T-helper 1 cell (primary cell): ENCODE measurements at places on chromosomes 11 and 22.

DNA sequence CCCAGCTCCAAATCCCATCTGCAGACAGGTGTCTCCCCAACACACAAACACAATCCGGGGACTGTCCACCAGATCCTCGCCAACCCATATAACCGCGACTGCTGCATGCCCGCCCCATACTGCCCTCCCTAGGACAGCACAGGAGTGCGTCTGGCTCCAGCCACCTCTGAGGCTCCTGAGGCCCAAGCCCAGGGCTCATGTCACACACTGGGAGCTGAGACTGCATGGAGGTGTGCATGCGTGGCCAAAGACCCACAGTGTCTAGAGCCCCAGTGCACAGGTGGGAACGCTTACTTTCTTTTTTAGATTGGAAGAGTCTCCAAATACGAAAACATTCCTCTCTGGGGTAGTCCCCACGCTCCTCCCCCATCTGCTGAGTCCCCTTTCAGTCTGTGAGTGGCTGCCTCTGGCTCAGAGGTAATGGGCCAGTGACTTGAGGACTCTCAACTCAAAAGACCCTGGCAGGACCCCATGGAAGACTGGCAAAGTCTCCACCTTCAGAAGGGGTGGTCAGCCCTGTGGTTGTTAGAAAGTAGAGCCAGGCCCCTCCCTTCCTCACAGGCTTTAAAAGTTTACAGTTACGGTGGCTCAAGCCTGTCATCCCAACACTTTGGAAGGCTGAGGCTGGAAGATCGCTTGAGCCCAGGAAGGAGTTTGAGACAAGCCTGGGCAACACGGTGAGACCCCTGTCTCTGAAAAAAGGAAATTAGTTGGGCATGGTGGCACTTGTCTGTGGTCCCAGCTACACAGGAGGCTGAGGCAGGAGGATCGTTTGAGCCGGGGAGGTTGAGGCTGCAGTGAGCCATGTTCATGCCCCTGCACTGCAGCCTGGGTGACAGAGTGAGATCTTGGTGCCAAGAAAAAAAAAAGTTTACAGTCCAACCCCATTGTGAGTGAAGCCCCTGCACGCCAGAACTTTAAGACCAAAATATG, 2.3 kb downstream of the CBX7 start:
- no peak for DNase-seq

DNA sequence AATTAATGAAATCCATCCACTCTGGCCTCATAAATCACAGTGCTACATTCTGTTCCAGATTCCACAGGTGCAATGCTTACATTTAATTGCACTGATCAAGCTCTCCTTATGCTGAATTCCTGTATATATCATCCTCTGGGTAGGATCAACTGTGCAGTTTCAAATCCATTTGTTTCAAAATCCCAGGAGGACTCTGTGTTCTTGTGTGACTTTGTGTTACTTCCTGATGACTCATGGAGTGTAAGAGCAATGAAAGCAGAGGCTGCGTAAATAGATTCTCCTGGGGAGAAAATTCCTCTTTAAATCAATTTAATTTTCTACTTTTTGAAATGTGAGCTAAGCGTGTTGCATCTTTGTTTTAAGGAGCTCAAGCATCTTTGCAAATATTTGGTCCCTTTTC, 752.7 kb downstream of the METTL15 start:
- DNase-seq, result no peak

DNA sequence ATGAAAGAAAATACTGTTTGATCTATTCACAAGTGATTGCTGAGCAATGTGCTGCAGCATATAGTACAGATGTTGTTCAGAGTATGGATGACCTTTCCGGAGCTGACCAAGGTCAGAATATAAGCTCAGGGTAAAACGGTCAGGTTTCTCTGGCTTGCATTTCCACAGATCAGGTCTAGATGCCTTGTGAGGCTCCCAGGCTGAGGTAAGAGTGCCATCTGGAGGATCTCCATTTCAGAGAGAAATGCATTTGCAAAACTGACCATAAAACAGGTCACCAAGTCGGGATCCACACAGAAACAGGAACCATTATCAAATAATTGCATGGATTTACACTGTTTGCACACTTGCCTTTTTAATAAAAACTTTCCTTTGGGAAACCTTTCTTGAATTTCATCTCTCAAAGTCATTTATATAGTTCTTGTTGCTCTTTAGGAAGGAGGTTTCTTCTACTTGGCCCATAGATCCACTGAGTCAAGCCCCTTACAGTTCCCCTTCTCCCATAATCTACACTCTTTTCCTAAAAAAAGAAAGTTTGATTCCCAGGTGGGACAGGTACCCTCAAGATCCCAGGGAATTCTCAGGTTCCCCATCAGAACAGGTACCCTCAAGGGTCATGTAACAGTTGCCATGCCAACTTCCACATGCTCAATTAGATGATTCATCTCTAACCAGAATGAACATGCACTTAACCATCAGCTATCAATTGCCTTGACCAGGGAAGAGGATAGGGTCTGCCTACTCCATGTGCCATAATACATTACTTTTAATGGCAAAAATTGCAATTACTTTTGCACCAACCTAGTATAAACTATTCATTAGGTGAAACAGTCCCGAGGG, 25.0 kb upstream of the TMPRSS5 start:
- no peak for DNase-seq

DNA sequence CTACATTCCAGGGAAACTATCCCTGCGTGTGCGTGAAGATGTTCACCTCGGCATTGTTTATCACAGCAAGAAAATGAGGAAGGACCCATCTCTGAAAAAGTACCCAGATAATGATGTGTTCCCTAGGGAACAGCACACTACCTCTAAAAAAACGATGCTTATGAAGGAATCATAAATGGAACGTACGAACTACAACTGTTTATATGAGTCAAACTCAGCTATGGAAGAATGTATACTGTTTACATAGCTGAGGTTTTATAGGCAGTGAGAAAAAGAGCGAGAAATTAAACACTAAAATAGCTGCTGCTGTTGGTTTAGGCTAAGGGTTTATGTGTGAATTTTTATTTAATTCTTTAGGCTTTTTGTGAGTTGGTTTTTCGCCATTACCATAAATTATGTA, 48.9 kb downstream of the APOL1 start:
- no peak for DNase-seq

- DNase-seq, result no peak
These were observed 91.1 kb upstream of the KCNA4 start for GRCh38 chr11:30107899-30108298.

DNA sequence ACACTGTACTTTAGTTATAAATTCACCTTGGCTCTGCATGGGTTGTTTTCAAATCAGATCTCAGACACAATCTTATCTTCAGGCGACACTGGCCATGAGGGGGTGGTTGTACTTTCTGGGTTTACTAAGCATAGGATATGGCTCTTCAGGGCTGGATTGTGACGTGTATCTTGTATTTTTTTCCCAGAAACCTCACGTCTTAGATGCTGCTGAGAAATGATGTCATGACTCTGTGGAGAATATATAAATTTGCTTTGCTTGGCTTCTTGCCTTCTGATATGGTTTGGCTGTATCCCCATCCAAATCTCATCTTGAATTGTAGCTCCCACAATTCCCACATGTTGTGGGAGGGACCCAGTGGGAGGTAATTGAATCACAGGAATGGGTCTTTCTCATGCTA, 82.8 kb upstream of the VSTM5 start:
- DNase-seq, result no peak

DNA sequence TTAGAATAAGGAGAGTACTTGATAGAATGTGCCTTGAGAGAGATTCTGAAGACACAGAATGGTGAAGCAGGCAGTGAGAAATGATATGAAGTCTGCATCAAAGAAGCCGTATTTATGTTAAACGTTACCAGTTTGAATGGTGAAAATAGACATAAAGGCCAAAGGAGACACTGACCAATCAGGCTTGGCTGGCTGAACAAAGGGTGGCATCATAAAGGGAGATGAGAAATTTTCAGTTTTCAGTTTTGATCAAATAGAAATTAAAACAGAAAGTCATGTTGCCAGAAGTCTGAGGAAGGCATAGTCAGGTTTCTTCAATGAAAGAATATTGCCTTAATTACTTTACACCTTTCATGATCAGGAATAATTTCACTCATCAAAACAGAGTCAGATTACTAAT, 6.6 kb downstream of the OR51F1 start:
- DNase-seq, result no peak

DNA sequence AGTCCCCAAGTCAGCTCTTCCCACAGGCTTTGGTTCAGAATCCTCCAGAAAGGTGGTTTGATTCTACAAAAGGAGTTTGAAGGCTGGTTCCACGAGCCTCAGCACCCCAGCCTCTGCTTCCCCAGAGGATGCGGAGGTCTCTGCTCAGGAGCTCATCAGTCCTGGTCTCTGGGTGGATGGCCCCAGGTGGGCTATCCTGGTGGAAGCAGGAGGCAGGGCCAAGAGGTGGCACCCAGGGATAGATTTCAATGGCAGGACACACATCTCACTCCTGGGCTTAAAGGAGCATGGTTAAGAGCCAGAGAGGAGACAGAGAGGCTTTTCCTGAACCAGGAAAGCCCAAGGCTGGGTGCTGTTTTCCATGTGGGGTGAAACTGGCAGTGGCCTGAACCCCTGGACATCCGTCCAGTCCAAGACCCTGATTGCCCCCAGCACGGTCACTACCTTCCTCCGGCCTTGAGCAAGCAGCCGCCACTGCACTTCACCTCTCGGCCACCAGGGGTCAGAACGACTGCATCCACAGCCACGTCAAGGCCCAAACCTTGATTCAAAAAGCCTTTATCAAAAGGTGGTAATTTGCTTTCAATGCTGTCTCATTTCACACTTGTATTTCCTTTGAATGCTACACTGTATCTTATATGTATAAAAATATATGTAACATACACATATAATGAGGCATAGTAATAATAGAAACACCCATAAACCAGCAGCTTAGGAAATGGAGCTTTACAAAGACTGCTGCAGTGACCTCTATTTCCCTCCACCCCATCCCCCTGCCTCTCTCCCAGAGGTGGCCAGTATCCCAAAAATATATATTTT, 19.3 kb upstream of the FXYD2 start:
- peak; percentile 68 for DNase-seq

DNA sequence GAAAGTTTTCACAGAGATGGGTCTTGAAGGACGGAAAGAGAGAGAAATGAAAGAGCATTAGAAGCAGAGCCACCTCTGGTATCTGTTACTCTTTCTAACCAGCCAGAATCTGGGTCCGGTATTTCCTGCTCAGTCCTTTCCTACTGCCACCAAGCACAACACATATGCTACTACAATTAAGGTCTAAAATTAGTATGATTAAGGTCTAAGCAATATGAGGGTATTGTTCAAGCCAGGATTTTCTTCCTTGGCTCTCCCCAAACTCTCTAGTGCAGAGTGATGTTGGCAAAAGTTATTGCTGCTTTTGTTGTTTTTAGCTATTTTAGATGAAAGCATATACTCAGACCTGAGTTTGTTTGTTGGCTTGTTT, 59.2 kb upstream of the EED start:
- DNase-seq, result no peak

DNA sequence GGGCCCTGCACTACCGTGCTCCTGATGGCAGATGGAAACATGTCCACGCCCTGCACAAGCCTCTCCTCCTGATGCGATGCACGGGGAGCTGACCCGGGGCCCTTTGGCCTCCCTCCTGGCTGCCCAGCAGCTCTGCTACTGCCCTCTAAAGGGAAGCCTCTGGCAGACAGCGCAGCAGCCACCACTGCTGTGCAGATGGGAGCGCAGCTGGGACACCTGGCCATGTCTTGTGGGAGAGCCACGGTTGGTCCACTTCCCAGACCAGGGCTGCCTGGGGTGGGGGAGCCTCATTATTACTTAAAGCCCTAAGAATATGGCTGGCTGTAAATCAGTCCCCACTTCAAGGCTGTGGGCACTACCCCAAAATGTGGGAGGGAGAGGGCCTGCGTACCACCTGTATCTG, 38.3 kb downstream of the TBX1 start:
- no peak for DNase-seq

GRCh38 chr11:123494195-123495050, 64.4 kb downstream of the GRAMD1B start:
- DNase-seq, result no peak

- no peak for DNase-seq
These were observed 333.4 kb upstream of the MPPED2 start for GRCh38 chr11:30919389-30920152.

DNA sequence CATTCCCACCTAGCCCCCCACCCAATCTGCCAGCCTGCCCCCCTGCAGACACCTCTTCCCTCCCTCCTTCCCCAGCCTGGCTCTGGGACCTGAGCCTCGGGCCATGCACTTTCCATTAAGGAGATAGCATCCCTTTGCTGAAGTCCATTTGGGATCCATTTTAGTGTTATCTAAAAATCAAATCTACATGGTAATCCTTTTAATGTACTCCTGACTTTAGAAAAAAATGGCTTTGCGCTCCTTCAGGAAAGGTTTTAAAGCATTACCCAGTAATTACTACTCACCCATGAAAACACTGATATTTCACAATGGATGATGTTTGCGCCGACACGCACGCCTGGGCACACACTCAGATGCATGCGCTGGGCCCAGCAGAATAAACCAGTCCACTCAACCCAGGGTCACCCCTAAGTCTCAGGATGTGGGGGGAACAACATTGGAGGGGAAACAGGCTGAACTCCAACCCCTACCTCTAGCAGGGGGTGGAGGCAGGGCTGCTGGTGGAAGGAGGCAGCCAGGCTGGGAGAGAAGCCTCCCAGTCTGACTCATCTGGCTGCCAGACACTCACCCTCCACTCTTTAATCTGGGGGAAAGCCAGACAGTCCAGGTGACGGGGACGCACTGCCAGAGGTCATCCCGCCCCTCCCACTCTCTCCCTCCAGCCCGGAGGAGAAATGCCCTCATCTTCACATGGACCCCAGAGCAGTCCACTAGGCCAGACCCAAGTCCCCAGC, 29.8 kb downstream of the LMO1 start:
- DNase-seq, result no peak

DNA sequence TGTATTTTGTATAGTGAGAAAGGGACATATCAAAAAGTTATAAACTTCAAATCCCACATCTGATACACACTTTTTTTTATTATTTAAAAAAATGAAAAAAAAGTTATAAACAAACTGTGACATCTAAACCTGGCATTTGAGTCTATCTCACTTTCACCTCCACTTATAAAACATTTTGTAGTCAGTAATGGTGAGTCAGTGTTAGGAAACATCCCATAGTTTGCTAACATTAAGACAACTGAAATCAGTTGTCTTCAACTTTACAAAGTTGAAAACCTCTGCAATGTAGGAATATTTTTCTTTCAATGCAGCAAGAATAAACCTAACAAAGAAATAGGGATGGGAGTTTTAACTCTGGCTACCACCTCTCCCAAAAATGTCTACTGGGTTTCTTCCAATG, 47.7 kb downstream of the SLC35F2 start:
- no peak for DNase-seq
